SJCRH30 (cell line): ENCODE measurements at places on chromosomes 1 and 21.

DNA sequence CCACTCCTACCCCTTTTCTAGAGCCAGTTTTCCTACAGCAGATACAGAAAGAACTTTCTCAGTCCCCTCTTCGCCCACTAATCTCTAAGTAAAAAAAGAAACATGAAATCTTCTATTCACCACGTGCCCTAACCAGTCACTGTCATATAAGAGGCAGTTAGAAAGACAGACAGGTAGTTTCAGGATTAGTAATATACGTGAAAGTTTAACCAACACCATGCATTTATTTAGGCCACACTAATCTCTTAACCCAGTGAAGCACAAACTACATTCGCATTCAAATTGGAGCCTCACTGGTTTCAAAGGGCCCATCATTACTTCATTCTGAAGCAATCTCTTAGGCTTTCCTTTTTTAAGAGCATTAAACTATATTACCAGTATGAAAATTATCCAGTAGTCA lies 10.1 kb downstream of the GPATCH2 start:
- no peak for DNase-seq

DNA sequence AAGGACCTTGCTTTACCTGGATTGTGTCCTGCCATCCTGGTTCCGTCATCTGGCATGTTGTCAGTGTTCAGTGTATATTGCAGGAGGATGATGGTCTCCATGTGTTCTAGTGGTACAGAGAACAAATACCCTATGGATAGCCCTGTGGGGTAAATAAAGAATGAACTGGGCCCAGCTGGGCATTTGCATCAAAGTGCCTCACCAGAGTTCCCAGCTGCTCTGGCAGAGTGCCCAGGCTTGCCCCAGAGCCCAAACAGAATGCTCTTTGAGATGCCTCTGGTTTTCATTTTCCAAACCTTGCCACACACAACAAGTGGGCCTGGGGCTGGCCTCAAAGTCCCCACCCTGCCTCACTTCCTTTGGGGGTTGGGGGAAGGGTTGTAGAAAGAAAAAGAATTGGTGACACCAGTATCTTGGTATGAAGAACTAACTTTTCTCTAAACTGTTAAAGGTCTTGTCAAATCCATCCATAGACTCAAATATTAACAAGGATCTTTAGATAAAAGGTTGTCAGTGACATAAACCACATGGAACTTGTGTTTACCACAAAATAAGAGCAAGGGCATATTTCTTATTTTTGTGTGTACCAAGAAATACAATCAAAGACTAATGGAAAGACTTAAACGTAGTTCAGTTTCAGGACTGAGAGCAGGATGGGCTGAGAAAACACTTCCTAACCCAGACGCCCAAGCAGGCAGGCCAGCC lies 82.2 kb downstream of the LMO4 start:
- peak; percentile 90 for DNase-seq

DNA sequence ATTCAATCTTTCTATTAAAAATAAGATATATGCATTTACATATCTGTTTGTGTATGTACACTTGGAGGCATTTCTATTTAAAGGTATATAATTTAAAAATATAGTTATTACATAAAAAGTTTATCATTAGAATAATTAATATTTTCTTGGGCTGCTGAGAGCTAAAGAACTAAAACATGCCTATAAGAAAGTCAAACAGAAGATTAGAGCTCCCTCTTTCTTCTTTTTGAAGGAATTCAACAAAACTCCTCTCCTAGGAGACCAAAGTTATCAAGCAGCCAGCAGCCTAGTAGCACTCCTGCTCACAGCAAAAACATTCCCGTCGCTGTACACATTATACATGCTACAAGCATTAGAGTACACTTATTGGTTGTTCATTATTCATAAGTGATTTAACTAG lies 216.4 kb downstream of the VAV3 start:
- no peak for DNase-seq

- peak; percentile 49 for DNase-seq
Observed at GRCh38 chr1:152654110-152654509, 9.1 kb upstream of the LCE2D start.

GRCh38 chr1:39690794-39691382 lies 345 bp downstream of the HPCAL4 start:
- no peak for DNase-seq

DNA sequence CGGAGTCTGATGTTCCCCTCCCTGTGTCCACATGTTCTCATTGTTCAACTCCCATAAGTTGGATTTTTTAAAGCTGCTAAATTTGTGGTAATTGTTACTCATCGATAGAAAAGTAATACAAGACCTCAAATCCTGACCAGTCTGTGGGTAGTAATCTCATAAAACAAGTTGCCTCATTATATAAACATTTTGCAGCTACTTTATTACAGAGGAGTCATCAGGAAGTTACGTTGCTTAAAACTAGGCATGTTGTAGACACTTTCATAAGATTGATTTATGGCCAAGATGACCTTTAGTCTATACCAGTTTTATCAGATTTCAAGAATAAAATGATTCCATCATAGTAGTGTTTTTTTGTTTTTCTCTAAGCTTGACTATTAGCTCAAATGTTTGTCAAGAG lies 208.8 kb downstream of the GIPC2 start:
- no peak for DNase-seq

GRCh38 chr1:224378855-224379631 lies 22.4 kb downstream of the CNIH4 start:
- no peak for DNase-seq

- DNase-seq, result no peak
Observed at GRCh38 chr1:53162621-53163020, 20.2 kb upstream of the SLC1A7 start.

DNA sequence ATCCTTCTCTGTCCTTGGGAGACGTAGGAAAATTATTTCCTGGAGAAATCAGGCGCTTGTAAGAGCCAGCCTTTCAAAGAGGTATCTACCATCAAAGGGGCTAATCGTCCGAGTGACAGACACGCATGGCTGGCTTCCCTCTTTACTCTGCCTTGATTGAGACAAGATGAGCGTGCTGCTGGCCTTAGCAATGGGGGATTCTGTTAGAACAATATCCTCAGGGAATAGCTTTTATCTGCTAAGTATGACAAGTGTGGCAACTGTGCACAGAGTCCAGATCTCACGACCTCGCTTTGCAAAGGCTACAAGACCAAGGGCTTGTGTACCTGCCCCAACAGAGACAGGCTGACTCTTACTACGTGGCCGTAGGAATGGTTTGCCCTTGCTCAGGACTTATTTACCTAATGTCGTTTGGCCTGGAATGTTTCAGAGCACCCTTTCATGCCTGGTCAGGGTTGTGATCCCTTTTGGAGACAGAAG lies 417.1 kb downstream of the KIF26B start:
- no peak for DNase-seq

DNA sequence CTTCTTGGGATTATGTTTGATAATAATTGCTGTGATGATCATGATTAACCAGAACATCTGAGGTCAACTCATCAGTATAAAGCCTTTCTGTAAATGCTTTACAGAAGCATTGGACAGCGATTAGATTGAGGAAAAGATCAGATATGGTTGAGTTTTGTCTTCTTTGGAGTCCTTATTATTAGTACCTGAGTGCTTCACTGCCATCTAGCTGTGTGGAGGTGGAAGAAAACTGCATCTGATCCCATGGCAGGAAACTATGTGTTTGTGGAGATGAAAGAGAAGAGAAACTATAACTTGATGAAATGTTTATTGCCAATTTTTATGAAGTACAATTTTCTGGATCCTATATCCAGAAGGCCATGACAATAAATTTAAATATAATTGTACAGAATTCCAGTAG lies 11.4 kb downstream of the FLG2 start:
- peak; percentile 5 for DNase-seq

DNA sequence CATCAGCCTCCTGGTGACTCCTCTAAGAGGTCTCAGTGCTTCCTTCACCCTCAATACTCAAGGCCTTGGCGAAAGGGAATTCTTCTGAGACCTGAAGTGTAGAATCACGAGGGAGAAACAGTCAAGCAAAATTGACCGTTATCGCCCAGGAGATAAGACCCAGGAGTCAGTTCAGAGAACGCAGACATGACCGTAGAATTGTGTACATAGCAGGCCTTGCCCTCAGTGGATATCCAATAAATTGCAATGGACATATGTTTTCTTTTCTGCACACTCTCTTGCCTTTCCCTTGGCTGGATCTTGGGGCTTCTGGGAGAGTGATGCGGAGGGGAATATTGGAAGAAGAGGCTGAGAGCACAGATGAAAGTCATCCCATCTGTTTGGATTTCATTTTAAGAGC lies 15.7 kb upstream of the ETS2 start:
- no peak for DNase-seq

GRCh38 chr1:111462370-111463028 lies 11.3 kb upstream of the C1orf162 start:
- DNase-seq, result no peak

DNA sequence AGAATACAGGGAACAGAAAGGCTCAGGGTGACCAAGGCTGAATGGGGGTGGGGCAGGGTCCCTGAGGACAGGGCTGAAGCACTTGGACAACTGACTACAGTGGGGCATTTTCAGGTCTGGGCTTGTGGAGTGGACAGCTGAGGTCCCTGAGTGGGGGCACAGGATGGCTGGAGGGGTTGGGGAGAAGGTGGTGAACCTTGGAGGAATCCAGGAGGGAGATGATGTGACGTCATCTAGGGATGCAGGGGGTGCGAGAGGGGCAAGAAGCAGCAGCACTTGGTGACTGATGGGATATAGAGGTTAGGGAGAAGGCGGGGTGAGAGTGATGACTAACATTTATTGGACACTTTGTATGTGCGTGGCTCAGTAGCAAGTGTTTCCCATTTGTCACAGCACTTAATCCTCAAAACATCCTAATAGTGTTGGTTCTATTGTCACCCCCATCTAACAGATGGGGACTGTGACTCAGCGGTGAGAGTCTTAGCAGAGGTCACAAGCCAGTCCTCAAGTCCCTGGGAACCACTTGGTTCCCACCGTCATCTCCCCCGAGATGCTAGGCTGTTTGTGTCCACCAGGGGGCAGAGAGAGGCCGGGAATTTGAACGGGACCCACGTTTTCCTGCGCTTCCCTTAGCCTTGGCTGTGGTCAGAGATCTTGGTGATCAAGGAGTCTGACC lies 27.9 kb upstream of the BMP8B start:
- DNase-seq, result peak; percentile 80

GRCh38 chr1:154158307-154159125 lies 3.6 kb upstream of the NUP210L start:
- DNase-seq, result no peak

DNA sequence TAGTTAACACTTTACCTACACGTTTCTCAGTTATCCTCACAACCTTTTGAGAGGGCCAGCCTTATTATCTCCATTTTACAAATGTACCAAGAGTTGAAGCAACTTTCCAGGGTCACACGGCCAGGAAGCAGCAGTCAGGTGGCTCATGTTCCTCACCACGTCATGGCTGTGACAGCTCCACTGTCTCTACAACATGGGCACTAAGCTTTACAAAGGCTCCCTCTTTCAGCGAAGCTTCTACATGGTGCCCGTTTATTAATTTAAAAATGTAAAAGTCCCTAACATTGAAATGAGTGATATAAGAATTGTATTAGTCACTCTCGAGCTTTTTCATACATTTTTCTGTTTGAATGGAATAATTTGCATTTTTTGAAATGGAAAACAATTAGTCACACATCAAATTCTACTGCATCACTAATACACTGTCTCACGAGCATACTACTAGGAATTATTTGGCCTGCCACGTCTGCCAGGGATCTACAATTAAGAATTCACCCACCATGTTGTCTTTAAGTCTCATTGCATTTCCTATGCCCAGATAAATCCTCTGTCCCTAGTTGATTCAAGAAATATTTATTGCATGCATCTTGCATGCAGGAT lies 28.4 kb upstream of the LIN9 start:
- DNase-seq, result no peak

GRCh38 chr1:180392020-180392419 lies 110.4 kb downstream of the ACBD6 start:
- DNase-seq, result no peak

DNA sequence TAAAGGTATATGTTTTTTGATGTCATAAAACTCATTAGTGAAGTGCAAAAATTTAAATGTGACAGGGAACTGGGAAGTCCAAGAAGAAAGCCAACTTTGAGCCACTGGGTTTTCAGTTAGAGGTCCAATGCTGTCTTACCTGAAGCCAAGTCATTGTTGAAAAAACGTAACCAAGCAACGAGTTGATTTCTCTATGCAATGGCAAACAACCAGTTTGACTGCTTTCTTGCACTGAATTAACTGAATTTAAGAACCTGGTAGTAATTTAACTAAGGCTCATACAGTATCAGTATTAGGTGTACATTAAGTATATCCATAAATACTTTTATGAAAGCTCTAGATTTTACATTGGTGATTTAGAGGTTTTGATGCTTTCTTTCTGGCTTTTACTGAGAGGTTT lies 20.2 kb upstream of the S1PR1 start:
- no peak for DNase-seq

DNA sequence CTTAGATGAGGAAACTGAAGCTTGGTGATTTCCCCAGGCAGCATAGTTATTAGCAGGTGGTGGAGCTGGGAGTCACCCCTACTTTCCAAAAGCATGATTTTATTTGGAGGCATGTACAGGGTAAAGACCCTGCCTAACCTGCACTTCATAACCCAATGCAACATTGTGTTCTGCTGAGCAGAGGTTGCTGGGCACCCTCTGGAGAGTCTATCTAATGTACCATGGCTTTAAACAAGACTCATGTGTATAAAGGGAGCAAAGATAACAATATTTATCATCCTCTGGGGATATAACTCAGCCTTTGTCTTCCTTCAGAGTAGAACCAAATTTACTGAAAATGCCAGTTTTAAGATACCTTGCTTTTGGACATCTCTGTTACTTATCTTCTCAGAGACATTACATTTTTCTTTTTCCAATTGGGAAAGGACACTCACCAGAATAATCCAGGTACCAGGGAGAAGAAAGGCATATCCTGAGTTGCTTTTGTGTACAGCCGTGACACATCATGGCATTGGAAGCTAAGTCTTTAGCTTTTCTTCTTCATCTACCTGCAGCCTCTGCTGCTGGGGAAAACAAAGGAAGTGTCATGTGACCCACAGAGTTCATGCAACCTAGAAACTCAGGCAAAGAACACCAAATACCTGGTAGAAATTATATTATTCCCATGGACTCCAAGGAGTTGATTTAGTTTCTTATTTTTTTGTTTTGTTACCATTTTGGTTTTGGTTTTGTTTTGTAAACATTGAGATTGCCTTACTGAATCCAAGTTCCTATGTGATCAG lies 39.6 kb downstream of the ELAVL4 start:
- DNase-seq, result no peak

DNA sequence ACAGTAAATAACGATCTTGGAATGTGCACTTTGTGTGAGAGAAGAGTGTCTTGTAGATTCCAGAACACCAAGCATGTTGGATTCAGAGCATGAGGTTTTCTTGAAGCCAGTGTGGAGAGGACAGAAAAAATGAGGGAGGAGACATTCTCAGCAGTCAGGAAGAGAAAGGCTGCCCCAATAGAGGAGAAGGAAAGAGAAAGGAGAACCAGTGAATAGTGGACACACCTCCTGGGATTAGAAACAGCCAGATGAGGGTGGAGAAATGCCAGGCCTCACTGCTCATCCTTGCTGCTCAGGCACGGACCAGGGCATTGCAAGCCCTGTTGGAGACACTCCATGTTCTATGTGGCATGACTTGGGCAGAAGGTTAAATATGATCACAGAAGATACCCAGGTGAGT lies 69.0 kb upstream of the KAZN start:
- DNase-seq, result no peak

GRCh38 chr1:157955857-157956256 lies 37.6 kb upstream of the KIRREL1 start:
- DNase-seq, result no peak

GRCh38 chr1:87902830-87903229 lies 574.1 kb downstream of the LMO4 start:
- DNase-seq, result no peak

- DNase-seq, result no peak
Observed at GRCh38 chr1:91689641-91690481, 189.2 kb downstream of the CDC7 start.
